ENCODE measurements at places on chromosomes 12 and 14. TPM values are rescaled to one million over a fixed set of nuclear protein-coding genes. Genes with fewer than 3 reads are reported as not detected.

Gene PRB2
- not detected for total RNA-seq

Gene KLRK1
- not detected for total RNA-seq

Gene LBHD2
- not detected for total RNA-seq

Gene SLC8A3
- total RNA-seq, result not detected

Gene RDH12
- total RNA-seq, result not detected

Gene MAP1LC3B2
- total RNA-seq, result not detected

Gene CLEC1A
- total RNA-seq, result not detected

Gene POC1B
- total RNA-seq, result 14.9 TPM

Gene DLGAP5
- total RNA-seq, result 58.4 TPM

Gene RIMBP2
- total RNA-seq, result 0.72 TPM

Gene ANO4
- 0.86 TPM for total RNA-seq
